ENCODE measurements at places on chromosomes 7 and 10. TPM values are rescaled to one million over a fixed set of nuclear protein-coding genes. Genes with fewer than 3 reads are reported as not detected.

Gene SLC16A9
- 3.0 TPM for total RNA-seq

Gene NCF1
- 0.18 TPM for total RNA-seq

Gene TSPAN33
- 13.4 TPM for total RNA-seq

Gene CFAP70
- 1.2 TPM for total RNA-seq

Gene DGKB
- total RNA-seq = 0.86 TPM

Gene OR2A7
- not detected for total RNA-seq

Gene PLEKHS1
- total RNA-seq = not detected

Gene CRYGN
- total RNA-seq = 1.3 TPM

Gene SFTPA1
- total RNA-seq = not detected

Gene SLC39A12
- total RNA-seq = 0.21 TPM

Gene DOCK4
- total RNA-seq = 11.4 TPM

Gene GIMAP5
- 0.45 TPM for total RNA-seq

Gene TUBB8
- not detected for total RNA-seq

Gene ZRANB1
- total RNA-seq = 16.2 TPM

Gene MACROH2A2
- 160 TPM for total RNA-seq

Gene TEX47
- total RNA-seq = not detected

Gene POU6F2
- 0.99 TPM for total RNA-seq

Gene PRRT4
- total RNA-seq = 17.6 TPM

Gene BLVRA
- 34.0 TPM for total RNA-seq

Gene ZNF727
- not detected for total RNA-seq

Gene PILRA
- 3.1 TPM for total RNA-seq

Gene MUC12
- total RNA-seq = 2.4 TPM

Gene COL28A1
- 0.83 TPM for total RNA-seq

Gene RHOBTB1
- total RNA-seq = 15.4 TPM

Gene EPO
- total RNA-seq = 0.60 TPM
